Left forelimb (tissue), 1 donor: ENCODE measurements at places on chromosomes 2 and 18.
A peak's percentile ranks its signal among the peaks of the same experiment; 100 is the strongest.

DNA sequence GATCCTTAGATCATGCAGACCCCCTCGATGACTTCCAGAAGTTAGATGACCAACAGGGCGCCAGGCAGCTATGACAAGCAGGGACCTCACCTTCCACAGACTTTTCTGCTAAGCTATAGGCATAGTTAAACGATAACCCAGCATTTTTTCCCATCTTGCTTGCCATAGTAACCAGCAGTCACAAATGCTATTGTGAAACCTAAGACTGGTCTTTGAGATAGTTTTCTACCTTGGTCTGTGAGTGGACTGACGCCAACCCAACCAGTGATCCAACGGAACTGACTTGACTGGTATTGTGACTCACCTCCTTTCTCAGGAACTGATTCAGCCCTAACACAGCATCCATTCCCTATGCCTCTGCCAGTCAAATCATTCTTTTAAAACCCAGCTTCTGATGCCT is 361.2 kb downstream of the LRRTM4 start:
- no peak for DNase-seq

DNA sequence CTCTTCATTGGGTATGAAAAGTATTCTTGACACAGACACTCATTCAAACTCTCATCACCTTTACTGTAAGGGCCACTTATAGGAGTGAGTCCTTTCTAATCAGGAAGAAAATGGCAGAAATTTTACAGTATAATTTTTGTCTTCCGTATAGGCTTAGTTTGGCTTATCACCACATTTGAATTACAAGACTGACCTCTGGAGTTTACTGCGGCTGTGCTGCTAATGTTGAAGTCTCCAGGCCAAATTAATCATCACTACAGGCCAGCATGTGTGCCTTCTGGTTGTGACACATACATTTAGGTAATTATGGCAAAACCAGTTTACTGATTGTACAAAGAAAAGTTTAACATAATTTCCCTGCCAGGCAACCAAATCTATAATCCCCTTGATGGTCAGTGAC is 753.6 kb upstream of the GCFC2 start:
- DNase-seq: no peak

GRCh38 chr2:31207790-31208189 is 9.5 kb downstream of the CAPN14 start:
- DNase-seq: no peak

- DNase-seq: no peak
Measured at GRCh38 chr2:240438810-240439697, 3.6 kb downstream of the GPC1 start.

DNA sequence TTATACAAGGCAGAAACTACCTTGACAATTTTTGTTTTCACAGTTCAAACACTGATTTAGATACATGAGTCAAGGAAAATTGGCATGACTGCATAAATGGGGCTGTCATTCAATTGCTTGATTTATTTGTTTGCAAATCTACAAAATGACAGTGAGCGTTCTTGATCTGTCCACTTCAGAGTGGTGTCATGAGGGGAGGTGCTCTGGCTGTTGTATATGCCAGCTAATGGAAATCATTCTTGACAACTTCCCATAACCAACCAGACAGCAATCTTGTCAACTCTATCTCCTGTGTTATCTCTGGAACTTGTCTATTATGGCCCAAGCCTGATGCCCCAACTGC is 120.6 kb upstream of the UGP2 start:
- DNase-seq: no peak

GRCh38 chr2:191245046-191245868 is at the start of gene MYO1B:
Gene MYO1B, plus strand, starts transcription at chr2:191245404. Its CDS starts 31,492 bp downstream, at chr2:191276896.
- DNase-seq: peak; percentile 87

DNA sequence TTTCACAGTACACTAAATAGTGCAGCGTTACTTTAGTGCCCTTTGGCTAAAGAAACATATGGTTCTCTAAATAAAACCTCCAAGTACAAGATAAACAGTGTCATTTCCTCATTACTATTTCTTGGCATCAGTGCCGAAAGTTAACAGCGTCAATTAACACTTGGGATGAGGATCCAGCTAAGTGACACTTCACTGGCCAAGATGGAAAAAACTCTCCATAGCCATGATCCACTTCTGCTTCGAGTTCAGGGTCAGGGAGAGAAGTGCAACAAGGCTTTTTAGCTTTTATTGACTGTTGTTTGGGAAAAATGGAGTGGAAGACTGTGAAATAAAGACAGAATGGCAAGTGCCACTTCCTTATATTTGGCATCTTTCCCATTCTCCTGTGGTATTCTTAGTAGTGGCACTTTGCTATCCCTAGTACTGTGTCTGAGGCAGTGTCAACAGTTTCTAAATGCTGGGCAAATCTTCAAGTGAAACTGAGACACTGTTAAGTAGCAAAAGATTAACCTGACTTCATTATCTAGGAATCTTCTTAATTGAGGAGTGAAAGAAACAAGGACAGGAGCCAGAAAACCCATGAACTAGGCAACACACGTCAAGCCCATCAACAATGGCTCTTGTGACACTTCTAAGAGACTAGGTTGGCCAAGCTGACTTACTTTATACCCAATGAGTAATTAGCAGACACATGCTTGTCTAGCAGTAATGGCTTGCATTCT is 222.5 kb upstream of the SESTD1 start:
- no peak for DNase-seq

GRCh38 chr2:44618251-44619023 is 256.7 kb downstream of the CAMKMT start:
- DNase-seq: no peak

GRCh38 chr2:240481720-240482119 is 46.3 kb downstream of the GPC1 start:
- DNase-seq: no peak

DNA sequence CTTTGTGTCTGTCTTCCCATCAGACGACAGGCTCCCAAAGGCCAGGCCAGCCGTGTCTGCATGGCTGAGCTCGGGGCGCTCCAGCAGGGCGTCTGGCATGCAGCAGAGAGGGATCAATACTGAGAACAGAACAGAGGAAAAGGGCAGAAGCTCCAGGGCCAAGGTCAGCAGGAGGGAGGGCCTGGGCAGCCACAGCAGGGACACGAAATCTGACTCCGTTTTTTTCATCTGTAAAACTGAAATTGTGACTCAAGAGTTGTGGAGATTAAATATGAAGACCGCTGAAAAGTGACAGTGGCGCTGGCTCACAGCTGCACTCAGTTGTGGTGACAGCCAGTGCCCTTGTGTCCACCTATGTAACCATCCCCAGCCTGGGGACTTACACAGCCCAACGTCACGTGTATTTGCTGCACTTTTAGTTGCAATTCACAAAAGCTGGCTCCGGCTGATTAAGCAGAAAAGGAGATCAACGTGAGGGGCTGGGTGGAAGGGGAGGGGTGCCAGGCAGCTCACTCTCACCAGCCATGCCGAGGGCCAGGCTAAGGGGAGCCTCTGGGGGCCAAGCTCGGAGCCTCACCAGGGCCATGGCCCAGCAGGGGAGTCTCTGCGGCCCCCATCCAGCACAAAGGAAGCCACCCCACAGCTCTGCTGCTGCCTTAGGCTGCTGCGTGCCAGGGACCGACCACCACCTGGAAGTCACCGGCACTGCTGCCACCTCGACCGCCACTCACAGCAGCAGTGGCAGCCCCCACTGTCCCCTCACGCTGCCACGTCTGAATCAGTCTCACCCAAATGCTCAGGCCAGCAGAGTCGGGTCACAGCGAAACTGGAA is 74.7 kb downstream of the EIPR1 start:
- DNase-seq: no peak

DNA sequence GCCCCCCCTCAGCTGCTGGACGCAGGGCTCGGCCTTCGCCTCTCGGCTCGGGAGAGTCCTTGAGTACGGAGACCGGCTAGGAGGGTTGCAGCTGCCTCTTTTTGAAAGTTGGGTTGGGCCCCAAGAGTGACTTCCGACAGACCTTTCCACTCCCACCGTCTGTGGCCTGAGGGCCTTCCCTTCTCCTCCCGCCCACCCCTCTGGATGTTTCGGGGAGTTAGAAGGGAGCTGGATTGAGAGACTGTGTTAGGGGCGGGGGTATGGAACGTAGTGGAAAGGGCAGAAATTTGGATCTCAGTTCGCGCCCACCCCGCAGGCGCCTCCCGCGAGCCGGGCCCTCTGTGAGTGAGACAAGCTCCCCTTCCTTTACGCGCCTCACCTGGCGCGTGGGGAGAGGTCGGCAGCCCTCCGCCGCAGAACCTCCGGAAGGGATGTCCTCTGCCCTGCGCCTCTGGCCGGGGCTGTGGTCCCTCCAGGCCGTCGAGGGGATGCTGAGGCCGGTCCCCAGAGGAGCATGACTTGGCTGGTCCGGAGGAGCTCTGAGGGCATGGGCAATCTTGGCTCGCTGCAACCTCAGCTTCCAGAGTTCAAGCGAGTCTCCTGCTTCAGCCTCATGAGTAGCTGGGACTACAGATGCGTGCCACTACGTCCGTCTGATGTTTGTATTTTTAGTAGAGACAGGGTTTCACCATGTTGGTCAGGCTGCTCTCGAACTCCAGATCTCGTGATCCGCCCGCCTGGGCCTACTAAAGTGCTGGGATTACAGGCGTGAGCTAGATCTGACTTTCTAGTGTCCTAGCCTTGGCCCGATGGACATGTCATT is 15.9 kb downstream of the C2orf74 start:
- peak; percentile 77 for DNase-seq

GRCh38 chr2:30254685-30255001 is 23.3 kb downstream of the LBH start:
- no peak for DNase-seq

DNA sequence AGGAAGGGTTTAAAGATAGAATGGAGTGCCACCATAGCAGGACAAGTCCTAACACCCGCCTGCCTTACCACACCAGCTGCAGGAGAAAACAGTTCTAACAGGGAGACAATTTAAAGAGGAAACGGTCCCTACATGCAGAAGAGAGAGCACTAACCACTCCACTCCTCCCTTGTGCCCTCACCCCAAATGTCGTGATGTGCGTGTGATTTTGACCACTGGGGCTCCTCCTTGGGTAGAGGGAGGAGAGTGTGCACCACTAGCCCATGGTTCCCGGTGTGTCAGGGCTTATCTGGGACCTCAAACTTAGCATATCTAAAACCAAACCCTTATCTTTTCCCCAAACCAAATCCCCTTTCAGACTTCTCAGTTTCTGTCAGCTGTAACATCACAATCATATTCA is 105.5 kb upstream of the CCDC68 start:
- no peak for DNase-seq

GRCh38 chr2:209368914-209369313 is 54.9 kb upstream of the MAP2 start:
- no peak for DNase-seq

GRCh38 chr2:17133052-17133671 is 385.1 kb downstream of the RAD51AP2 start:
- no peak for DNase-seq

DNA sequence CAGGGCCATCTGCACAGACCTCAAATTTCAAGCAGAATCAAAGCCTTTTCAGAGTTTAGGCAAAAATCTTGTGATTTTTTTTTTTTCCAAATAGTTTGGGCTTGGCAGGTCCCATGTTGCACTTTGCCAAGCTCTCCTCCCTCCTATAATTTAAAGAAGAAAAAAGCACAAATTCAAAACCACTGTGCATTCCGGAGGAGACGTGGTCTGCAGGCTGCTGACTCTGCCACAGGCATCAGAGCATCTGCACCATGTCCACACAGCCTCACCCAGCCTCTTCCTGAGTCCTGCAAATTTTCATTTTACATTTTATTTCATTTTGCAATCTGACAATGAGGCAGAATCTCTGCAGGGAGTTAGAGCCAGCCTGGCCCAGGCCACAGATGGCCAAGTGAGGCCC is 15.7 kb upstream of the GPC1 start:
- peak; percentile 37 for DNase-seq

GRCh38 chr18:32707586-32707985 is 65.2 kb downstream of the KLHL14 start:
- DNase-seq: no peak

DNA sequence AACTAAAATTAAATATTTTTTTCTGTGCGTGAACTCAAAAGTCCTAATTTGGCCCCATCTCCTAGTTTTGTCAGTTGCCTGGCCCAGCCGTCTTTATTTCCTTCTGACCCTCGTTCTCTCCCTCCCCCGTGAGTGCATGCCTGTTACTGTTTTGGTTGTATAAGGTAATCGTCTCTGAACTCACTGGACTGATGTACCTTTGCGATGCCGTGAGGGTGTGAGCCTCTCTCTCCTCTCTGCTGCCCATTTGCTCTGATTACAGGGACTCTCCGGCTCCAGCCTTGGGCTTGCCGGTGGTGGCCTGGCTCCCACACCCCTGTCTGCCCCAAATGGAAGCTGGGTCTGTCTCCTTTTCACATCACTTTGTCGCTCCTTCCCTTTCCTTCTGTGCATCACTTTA is 66.5 kb upstream of the RBM44 start:
- DNase-seq: no peak

DNA sequence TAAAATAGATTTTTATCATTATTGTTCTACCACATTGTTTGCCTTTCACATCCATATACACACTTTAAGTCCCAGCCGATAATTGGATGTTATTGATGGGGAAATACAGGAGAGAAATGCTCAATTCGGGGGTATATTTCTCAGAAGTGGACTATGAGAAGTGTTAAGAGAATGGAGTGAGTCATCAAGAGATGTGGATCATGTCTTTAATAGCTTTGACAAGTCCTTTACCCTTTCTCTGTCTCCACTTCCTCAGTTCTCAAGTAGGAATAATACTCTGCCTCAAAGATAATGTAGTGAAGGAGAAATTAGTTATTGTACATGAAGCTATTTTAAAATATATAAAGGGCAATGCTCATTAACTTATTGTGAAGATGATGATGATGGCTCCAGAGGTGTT is 1017.6 kb upstream of the PIK3C3 start:
- DNase-seq: no peak

GRCh38 chr2:215973954-215974699 is 39.2 kb downstream of the MREG start:
- DNase-seq: no peak

DNA sequence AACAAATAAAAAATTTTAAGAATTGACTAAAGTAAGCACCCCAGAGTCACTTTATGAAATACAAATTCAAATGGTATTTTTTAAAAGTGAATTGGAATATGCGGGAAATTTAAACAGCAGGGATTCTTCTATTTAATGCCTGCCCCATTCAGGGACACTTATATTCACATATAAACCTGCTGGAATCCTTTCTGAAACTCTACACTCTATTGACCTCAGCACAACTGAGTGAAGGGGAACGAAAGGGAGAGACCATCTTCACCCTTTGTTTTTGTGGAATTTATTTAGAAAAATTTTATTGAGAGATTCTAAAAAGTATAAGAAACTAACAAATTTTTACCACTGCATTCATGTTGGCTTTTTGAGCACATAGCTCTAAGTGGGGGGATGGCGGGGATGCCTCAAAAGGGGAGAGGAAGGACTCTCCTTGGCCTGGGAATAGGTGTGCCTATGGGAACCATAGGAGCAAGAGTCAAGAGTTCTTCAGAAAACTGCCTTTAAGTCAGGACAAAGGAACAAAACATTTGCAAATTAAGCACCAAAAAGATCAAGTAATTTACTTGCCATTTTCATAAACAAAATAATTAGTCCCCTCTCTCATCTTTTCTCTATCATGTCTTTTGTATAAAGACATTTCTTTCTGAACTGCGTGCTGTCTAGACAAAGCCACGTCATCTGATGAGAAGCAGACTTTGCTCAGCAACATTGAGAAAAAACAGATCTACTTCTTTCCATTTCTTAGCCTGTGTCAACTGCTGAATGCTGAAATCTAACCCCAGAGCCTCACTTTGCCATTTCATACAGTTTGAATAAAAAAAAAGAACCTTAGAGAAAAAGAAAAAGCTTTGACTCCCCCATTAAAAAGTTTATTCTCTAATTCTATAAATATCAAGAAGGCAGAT is 21.6 kb upstream of the FLACC1 start:
- DNase-seq: no peak

- DNase-seq: no peak
Measured at GRCh38 chr2:25071966-25072365, 30.1 kb downstream of the EFR3B start.
